CD4-positive, alpha-beta T cell treated with Interleukin-17A for 1 hour (primary cell): ENCODE measurements at places on chromosomes 12 and 14.

- no peak for DNase-seq
These were observed 18.6 kb downstream of the JAG2 start for GRCh38 chr14:105150026-105150367.

DNA sequence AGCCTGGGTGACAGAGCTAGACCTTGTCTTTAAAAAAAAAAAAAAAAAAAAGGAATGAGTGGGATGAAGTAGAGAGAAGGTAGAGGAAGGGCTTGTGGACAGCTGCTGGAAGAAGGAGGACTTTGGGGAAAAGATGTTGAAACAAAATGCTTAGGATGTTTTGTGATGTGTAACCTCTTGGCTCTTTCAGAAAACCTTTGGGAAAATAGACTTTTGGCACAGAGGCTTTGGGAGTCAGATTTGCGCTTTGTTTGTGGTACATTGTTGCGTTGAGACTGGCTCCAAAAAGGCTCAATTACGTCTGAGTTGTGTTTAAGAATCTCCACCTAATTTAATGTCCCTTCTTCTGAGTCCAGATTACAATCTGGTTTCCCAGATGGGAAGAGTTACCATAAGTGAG is 32.9 kb upstream of the SPTLC2 start:
- no peak for DNase-seq

- peak; percentile 45 for DNase-seq
These were observed 218.8 kb upstream of the BMP4 start for GRCh38 chr14:54175298-54175942.

DNA sequence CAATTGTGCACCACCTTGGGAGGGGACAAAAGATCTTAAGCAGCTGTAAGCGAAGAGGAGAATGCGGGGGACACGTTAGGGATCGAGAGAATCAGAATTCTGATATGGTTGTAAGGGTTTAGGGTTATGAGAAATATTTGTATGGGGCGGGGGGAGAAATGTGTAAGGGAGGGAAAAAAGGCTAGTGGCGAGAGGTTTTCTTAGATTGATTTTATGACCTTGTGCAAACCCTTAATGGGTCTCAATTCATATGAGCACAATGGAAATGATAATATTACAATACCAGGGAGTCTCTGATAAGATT is 396 bp downstream of the NDUFA9 start:
- DNase-seq: no peak

- peak; percentile 67 for DNase-seq
These were observed 2.4 kb downstream of the DHH start for GRCh38 chr12:49092086-49092815.

DNA sequence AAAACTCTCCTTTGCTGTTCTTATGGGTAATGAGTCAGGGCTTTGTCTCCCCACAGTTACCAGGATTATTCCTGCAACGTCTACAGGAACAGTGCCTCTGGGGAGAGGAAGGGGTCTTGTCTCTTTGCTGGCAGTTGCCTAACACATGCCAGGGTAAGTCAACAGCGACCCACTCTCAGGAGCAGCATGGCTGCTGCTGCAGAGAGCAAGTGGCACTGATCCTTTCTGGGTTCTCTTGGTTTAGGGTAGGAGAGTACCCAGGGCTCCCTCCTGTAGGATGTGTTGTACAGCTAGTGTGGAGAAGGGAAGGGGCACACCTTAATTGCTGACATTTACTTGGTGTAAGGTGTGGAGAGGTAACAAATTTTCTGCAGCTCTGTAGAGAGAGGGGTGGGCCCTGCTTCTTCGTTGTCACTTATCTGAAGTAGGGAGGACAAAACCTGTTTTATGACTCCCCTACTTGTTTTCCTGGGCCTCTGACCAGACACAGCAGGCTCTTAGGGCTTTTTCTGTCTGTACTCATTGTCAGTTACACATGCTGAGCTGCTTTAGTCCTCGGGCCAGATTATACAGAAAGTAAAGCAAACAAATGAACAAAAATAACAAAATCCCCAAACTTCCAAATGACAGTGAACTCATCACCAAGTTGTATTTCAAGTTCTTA is 168.2 kb downstream of the ACSS3 start:
- no peak for DNase-seq

DNA sequence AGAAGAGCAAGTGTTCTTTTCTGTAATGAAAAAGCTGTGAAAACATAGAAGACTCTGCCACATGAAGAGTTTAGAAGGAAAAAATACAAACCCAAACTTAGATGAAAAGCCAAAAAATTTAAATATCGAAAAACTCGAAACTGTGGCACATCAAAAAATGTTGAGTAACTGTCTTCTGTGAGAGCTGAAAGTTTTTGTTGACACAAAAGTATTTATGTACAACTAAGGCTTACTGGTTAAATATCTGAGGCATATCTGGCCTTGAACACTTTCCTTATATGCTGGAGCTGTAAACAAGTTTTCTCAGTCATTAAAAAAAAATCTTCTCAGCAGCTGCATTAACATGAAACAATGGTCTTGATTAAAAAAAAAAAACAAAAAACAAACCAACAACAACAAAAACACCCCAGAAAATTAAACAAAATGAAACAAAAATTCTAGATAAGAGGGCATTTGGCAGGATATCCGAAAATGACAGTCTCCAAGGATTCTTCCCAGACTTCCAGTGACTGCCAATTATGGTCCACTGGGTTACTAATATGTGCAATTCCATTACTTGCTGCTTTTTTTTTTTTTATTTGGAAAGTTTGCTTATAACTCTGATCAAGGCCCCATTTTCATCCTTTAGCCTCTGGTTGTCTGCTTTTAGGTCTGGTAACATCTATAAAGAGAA is 84.7 kb upstream of the PAWR start:
- no peak for DNase-seq

DNA sequence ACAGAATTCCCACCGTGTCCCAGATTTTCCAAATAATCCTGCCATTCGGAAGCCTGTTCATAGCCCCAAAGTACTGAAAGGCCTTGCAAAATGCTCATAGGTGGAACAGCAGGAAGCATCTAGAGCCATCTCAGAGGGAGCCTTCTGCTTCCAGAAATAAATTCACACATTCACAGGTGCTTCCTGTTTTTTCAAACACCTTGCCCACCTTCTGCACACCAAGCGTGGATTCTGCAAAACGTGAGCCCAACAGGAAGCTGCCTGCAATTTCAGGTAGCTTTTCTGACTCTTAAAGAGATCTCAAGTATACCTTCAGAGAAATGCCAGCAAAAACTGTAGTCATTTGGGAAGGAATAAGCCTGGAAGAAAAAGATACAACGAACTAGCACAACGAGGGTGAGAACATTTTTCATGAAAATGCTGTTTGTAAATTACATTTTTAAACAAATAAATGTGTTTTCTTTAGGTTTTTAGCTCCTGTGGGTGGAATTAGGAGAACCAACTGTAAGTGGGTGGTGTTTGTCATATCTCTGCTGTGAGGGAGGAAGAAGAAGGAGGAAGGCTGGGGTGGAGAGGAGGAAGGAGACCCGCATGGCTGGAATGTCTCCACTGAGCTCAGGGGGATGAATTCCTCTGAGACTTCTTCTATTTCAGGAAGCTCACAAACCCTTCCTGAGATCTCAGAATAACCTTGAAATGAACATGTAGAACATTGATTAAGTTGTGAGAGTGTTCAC is at the start of gene IFNG-AS1:
Gene IFNG-AS1 (plus strand): TSS at position 264 of the 737 bp plus-strand sequence.
- DNase-seq: peak; percentile 56

- no peak for DNase-seq
These were observed 183.8 kb downstream of the ACSS3 start for GRCh38 chr12:81261508-81262207.

GRCh38 chr12:107845226-107845979 is 70.9 kb downstream of the ASCL4 start:
- no peak for DNase-seq

GRCh38 chr12:84247931-84248330 is 664.7 kb downstream of the SLC6A15 start:
- DNase-seq: no peak

GRCh38 chr12:100372853-100373640 is 16.2 kb downstream of the SLC17A8 start:
- no peak for DNase-seq

- no peak for DNase-seq
These were observed 5.7 kb downstream of the PAWR start for GRCh38 chr12:79685068-79685467.

DNA sequence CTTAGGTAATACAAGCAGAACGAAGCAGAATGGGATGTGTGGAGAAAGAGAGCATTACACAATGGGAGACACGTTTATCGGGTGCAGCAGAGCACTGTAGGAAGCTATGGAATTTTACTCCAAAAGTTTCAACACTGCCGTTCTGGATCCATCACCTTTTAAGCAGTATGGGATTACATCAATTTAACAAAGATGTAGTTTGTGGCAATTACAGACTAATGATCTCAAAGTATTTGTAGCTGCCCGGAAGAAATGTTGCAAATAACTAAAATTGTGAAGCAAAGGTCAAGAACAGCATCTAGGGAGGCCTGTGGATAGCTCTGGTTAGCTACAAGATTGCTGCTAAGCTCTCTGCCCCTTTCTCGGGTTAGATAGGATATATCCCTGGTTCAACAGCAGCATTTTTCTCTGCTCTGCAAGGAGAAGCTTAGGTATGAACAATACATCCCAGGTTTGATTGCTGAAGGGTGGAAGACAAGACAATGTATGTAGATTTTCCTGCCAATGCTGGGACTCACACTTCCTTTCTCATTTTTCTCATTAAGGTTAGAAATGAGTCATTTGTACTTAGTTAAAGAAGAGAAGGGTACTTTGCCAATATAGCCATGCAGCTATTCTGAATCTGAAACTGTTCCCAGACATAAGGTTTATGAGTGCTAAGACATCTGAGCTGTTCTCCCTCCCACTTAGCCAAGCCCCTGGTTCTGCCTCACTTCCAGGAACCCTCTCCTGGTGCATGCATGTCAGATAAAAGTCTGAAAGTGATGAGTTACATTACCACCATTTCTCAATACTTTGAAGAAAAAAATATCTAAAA is 75.0 kb upstream of the HIF1A start:
- DNase-seq: no peak

DNA sequence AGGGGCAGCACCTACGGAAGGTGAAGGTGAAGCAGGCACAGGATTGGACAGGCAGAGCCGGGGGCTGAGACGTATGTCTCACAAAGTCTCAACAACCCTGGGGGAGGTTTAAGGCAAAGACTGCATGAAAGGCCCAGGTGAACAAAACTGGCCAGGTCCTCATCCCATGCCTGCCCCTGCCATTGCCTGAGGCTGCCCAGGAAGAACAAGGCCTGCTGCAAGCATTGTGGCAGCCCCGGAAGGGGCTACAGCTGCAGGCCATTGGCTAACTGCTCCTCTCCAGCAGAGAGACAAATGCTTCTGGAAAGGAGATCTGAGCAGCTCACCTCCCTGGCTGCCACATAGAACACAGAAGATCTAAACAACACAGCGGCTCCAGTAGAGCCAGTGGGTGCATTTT is 20.4 kb upstream of the TMEM179 start:
- no peak for DNase-seq
